ENCODE measurements at places on chromosomes 13 and 19. TPM values are rescaled to one million over a fixed set of nuclear protein-coding genes. Genes with fewer than 3 reads are reported as not detected.

- no peaks in the 10 kb centered on the region for H3K27me3 ChIP-seq
- H3K36me3 ChIP-seq: no peaks in the 10 kb centered on the region
- no peak for DNase-seq
- H3K27ac ChIP-seq: peak overlapping the region; percentile 69
Observed at GRCh38 chr19:35436477-35437405, 11.3 kb upstream of the FFAR2 start.

DNA sequence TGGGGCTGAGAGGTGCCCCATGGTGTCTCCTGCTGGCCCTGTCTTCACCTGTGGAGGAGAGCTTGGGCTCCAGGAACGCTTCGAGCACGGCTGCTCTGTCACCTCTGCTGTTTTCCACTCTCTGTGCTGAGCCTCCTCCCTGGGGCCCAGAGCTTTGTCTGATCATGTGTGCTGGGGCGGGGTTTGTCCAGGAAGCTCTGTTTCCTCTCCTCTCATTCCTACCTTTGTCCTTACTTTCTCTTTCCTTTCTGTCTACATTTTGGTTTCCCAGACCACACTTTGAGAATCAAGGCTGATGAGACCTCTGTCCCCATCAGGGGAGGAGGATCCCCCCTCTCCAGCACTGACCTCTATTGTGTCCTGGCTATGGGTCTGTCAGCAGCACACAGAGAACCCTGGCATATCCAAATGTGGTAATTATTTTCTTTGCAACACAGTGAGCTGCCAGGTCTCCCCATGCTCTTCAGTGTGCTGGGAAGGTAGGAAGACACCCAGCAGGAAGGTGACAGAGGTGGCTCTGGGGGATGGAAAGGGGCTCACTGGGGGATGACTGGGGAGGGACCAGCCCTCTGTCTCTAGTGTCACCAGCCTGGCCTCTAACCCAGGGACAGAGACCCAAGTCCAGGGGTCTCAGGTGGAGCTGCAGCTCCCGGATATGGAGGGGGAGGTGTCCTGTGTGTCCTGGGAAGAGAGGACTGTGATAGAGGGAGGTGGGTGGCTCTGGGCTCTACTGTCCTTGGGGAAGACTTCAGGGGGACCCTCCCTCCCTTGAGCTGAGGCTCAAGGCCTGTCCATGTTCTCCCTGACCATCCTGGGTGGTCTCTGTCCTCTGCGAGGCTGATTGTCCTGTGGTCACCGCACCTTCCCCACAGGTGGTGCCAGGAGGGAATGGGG, at the start of gene CEACAM1:
Gene CEACAM1 (minus strand): TSS at position 128 of the 894 bp plus-strand sequence. CDS start 107 bp downstream, at position 21.
- H3K36me3 ChIP-seq: no peaks in the 10 kb centered on the region
- peak within 1 kb of the TSS; percentile 38 for H3K27ac ChIP-seq
- no peaks in the 10 kb centered on the region for H3K27me3 ChIP-seq
- H3K4me1 ChIP-seq: no peaks in the 10 kb centered on the region
- DNase-seq: peak; percentile 35
- no peak within 1 kb of the TSS for H3K4me3 ChIP-seq

GRCh38 chr13:21330126-21330861, 128.8 kb downstream of the ZDHHC20 start:
- no peaks in the 10 kb centered on the region for H3K27me3 ChIP-seq
- H3K36me3 ChIP-seq: no peaks in the 10 kb centered on the region
- DNase-seq: no peak
- H3K4me3 ChIP-seq: no peak overlapping the region
- H3K4me1 ChIP-seq: no peaks in the 10 kb centered on the region
- no peak overlapping the region for H3K27ac ChIP-seq

DNA sequence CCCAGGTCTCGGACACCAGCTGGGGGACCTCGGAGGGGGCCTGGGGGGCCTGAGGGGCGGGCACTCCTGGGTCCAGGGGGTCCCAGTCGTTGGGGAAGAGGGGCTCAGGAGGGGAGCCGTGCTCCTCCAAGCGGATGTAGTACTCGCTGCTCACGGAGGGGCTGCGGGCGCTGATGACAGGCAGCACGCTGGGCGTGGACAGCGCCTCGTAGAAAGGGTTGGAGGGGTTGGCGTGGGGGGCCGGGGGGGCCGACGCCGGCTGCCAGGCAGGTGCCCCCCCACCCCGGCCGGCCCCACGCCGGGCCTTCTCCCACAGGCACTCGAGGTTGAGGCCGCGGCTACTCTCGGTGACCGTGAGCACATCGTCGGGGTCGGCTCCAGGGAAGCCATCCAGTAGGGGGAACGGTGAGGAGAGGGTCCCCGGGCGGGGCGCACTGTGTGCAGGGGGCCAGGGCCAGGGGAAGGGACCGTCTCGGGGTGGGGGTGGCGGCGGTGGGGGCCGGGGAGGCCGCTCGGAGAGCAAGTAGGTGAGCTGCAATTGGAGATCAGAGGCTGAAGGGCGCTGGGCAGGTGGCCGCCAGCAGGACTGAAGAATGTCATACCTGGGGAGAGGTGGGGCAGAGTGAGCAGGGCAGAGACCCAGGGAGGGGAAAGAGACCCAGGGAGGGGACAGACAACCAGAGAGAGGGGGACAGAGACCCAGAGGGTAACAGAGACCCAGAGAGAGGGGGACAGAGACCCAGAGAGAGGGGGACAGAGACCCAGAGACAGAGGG, 12.1 kb downstream of the LMTK3 start:
- no peaks in the 10 kb centered on the region for H3K36me3 ChIP-seq
- H3K27ac ChIP-seq: no peak overlapping the region
- DNase-seq: no peak
- H3K27me3 ChIP-seq: no peaks in the 10 kb centered on the region
- H3K4me3 ChIP-seq: no peak overlapping the region
- H3K4me1 ChIP-seq: no peaks in the 10 kb centered on the region

GRCh38 chr19:9981406-9982260, 28.7 kb downstream of the COL5A3 start:
- no peaks in the 10 kb centered on the region for H3K36me3 ChIP-seq
- DNase-seq: no peak
- H3K4me3 ChIP-seq: no peak overlapping the region
- no peaks in the 10 kb centered on the region for H3K27me3 ChIP-seq
- no peaks in the 10 kb centered on the region for H3K4me1 ChIP-seq

- H3K4me1 ChIP-seq: no peaks in the 10 kb centered on the region
- no peak overlapping the region for H3K4me3 ChIP-seq
- no peak for DNase-seq
- H3K27me3 ChIP-seq: no peaks in the 10 kb centered on the region
- H3K36me3 ChIP-seq: no peaks in the 10 kb centered on the region
Observed at GRCh38 chr13:40776681-40777165, 5.7 kb upstream of the MRPS31 start.

- no peak for DNase-seq
- H3K27me3 ChIP-seq: no peaks in the 10 kb centered on the region
- H3K4me3 ChIP-seq: no peak overlapping the region
- peak overlapping the region; percentile 22 for H3K27ac ChIP-seq
- H3K4me1 ChIP-seq: peaks cover 27% of the 10 kb centered on the region
Observed at GRCh38 chr19:49492573-49493405, 3.4 kb upstream of the RPS11 start.

The CYP2F1 gene
- not detected for total RNA-seq

The SIRT6 gene
- 13.3 TPM for total RNA-seq

The TTYH1 gene
- total RNA-seq: 24.6 TPM

The DZIP1 gene
- 22.8 TPM for total RNA-seq

Data from pancreas (tissue), 10 donors.